Mesenchymal stem cell (in vitro differentiated cells and primary cell): ENCODE measurements at places on chromosomes 2 and 18.
A peak's percentile ranks its signal among the peaks of the same experiment; 100 is the strongest.

GRCh38 chr2:127175751-127176354, 44.2 kb downstream of the CYP27C1 start:
- DNase-seq = peak; percentile 93

DNA sequence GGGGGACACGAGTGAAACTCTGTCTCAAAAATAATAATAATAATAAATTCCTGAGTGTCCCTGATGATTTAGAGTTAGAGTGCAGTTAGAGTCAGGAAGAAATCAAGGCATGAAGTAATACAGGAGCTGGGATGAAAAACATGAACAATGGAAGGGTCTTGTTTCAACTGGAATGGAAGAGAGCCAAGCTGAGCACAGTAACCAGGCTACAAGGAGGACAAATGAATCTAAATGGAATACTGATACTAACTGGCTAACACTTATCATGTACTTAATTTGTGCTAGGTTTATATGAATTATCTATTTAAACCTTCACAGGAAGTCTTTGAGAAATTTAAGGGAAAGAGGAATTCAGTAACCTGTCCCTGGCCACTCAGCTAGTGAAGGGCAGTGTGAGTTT, 38.8 kb upstream of the PSME4 start:
- DNase-seq = no peak

GRCh38 chr2:218256612-218257350, 4.0 kb upstream of the GPBAR1 start:
- DNase-seq = no peak

- DNase-seq = no peak
Observed at GRCh38 chr18:24200494-24201290, 61.8 kb downstream of the CABYR start.

- no peak for DNase-seq
Observed at GRCh38 chr2:159129824-159130223, 156.7 kb downstream of the WDSUB1 start.

DNA sequence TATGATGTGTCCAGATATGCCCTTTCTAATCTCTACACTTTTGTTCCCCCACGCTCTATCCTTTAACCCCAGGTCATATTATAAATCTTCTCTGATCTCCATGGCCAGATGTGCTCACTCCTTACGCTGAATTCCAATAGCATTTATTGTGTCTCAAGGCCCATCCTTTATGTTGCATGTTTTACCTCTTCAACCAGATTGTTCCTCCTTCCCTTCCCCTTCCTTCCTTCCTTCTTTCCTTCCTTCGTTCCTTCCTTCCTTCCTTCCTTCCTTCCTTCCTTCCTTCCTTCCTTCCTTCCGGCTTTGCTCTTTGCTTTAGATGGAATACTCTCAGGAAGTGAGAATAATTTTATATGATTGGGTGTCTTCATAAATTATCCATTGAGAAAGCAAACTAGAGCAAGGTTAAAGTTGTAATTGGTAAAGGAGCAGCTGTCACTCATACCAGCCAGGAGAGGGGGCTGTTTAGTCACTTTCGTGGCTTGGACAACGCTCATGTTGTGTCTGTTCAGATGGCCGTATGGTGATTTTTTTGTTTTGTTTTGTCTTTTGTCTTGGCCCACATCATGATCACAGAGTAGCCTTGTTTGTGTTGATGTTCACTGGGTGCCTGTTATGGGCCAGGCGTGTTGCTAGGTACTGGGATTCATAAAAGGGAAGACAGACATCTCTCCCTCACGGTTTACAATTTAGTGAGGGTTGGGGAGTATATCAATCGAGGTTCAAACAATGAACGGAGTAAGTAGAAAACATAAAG, 68.0 kb downstream of the DAW1 start:
- DNase-seq = peak; percentile 13

DNA sequence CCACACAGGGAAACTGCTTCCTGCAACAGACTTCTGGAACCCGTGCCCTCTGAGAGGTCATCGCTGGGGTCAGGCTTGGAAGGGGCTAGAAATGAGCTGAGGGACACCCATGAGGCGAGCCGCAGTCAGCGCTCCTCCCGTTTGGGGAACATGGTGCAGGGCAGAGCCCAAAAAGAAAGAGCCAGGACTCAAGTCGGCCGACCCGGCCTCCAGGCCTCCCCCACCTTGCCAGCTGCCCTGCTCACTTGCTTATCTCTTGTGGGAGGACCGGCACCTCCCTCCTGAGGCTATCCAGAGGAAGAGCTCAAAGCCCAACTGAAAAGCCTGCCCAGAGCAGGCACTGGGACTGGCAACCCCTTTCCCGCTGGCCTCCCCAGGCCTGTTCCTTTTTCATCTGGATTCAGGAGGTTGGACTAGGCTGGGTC, 43.6 kb downstream of the SCTR start:
- no peak for DNase-seq

- peak; percentile 97 for DNase-seq
Observed at GRCh38 chr2:142872882-142873724, 4.4 kb upstream of the KYNU start.

- DNase-seq = no peak
Observed at GRCh38 chr2:64944484-64944883, 44.7 kb upstream of the SLC1A4 start.

DNA sequence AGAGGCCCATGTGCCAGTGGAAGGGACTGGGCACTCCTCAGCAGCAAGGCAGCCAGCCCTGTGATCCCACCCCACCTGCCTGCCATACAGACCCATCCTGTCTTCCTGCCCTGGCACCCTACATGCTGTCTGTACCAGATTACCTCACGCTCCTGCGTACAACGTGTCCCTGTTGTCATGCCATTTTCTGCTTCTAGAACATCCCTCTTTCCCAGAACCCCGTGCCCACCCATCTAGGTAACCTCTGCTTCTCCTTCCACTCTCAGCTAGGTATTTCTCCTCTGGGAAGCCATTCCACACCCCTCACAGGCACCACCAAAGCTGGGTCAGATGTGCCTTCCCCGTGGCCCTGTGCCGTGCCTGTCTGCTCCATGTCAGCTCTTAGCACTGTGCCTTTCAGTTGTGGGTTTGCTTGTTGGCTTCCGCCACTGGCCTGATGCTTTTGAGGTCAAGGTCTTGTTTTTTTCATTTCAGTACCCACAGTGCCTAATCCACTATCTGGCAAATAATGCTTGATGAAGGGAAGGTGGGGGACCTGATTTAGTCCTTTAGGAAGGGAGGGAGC, 71.7 kb upstream of the ALPP start:
- DNase-seq = no peak

- no peak for DNase-seq
Observed at GRCh38 chr2:62339413-62339812, 143.5 kb downstream of the B3GNT2 start.

DNA sequence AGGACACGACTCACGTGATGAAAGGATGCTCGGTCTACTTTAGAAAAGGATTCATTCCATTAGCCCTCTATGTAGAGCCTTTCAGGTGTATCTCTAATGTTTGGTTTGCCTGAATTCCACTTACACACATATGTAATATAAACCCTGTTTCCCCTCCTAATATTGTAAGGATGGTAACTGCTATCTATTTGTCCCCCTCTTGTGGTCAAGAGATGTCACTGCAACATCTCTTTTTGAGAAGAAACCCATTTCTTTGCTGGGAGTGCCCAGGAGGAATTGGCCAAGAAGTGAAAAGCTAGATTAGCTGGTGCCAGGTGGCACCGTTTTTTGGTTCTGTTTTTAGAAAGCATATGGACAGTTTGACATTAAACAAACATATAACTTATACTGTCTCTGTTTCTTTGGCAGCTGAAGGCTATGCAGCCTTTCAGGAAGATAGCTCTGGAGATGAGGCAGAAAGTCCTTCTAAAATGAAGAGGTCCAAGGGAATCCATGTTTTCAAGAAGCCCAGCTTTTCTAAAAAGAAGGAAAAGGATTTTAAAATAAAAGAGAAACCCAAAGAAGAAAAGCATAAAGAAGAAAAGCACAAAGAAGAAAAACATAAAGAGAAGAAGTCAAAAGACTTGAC, 41.2 kb downstream of the RALBP1 start:
- peak; percentile 60 for DNase-seq

GRCh38 chr18:48735080-48735676, 196.3 kb downstream of the CTIF start:
- no peak for DNase-seq

DNA sequence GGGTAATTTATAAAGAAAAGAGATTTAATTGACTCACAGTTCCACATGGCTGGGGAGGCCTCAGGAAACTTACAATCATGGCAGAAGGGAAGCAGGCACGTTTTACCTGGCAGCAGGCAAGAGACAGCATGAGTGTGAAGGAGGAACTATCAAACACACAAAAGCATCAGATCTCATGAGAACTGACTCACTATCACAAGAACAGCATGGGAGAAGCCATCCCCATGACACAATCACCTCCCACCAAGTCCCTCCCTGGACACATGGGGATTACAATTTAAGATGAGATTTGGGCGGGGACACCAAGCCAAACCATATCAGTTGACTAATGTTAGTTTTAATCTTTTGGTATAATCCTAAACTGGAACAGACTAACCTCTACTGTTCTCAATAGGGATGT, 49.1 kb upstream of the CPO start:
- DNase-seq = no peak
